ENCODE measurements at places on chromosomes 6 and 20.

GRCh38 chr6:5302220-5302946, 41.1 kb downstream of the FARS2 start:
- no peak for DNase-seq

DNA sequence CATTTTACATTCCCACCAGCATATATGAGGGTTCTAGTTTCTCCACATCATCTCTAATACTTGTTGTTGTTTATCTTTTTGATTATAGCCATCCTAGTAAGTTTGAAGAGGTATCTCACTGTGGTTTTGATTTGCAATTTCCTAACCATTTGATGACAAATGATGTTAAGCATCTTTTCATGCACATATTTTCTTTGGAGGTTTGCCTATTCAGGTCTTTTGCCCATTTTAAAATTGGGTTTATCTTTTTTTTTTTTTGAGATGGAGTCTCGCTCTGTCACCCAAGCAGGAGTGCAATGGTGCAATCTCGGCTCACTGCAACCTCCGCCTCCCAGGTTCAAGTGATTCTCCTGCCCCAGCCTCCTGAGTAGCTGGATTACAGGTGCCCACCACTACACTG, 4.0 kb downstream of the RBCK1 start:
- DNase-seq: no peak

- no peak for DNase-seq
These were observed 223.5 kb upstream of the MARCKS start for GRCh38 chr6:113633638-113634037.

DNA sequence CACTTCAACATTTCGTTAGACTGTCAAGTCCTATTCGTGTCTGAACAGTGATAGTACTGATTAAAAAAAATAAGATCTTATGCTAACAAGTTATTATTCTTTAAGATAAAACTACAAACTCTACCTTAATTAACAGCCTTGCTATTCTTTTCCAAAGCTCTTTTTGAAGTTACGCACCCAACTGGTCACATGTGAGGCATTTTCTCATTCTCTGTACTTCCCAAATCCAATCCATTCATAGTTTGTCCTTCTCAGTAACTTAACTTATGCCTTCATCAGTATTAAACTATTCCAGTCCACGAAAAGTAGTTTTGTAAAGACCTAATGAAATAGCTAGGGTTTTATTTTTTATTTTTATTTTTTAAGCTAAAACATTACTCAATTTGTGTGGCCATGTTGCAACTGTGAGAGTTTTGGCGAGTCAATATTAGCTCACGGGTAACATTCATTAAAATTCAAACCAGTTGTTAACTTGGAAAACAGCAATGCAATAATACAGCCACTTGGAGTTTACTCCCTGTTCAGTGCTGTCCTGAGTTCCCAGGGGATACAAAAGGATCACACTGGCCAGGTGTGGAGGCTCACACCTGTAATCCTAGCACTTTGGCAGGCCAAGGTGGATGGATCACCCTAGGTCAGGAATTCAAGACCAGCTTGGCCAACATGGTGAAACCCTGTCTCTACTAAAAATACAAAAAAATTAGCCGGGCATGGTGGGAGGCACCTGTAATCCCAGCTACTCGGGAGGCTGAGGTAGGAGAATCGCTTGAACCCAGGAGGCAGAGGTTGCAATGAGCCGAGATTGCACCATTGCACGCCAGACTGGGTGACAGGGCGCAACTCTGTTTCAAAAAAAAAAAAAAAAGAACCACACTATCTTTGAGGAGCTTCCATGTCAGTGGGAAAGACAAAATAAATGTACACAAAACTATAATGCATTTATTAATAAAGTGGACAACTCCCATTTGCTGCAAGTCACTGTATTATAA, 27.9 kb upstream of the EEF1A1 start:
- DNase-seq: no peak

DNA sequence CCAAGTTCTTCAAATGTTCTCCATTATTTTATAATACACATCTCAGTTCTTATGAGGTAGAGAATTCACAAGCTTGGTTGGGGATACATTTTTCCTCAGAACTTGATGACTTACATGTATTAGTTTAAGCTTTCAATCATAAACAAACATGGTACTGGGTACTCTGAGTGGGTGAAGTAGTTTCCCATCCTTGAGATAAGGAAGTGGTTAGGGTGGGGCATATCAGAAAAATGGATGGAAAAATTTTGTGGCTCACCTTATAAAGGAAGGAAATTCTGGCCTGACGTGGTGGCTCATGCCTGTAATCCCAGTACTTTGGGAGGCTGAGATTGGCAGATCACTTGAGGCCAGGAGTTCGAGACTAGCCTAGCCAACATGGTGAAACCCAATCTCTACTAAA, 52.0 kb downstream of the CD164 start:
- DNase-seq: no peak

- no peak for DNase-seq
These were observed 41.0 kb downstream of the ZMYND8 start for GRCh38 chr20:47315339-47316056.

DNA sequence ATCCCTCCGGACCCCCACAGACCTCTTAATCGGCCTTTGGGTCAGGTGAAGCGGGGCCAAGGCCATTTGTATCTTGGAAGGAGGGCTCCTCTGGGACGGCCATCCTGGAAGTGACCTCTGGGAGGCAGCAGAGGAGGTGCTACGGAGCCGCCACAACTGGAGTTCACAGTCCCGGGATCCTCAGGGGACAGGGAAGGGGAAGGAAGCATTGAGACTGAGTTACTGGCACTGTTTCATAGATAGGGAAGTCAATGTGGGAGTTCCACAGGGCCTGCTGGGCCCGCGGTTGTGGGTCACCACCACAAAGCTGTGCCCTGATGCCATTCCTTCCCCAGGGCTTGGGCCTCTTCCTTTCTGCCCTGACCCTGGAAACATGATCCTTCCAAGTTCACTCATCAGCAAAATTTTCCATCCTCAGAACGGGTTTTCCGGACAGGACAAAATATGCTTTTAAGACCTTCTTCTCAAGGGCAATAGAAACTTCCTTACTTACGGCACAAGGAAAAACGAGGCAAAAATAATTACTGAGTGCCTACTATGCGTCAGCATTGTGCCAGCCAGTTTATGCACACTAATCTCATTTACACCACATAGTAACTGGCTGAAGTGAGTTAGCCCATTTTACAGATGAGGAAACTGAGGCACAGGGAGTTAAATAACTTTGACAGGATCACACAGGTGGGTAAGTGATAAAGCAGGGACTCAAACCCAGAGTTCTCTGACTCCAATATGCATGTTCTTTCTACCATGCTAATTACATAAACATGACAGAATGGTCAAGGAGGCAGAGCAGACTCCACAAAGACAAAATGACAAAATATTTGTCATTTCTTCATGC, 143.8 kb downstream of the UNC5CL start:
- DNase-seq: no peak

DNA sequence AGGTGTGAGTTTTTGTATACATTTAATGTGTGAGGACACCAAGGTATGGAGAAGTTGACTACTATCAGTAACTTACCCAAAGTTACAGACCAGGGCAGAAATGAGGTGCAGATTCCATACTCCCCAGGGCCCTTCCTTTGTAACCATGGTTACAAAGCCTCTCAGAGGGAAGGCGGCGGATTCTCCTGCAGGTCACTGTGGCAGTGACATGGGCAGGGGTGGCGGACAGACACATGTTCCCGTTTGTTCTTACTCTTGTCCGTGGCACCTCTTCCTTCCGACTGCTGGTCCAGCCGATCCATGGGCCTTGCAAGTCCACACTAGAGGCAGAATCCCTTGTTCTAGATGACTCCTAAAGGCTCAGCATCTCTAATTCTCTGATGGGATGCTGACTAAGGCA, 43.0 kb downstream of the PDYN start:
- DNase-seq: no peak

DNA sequence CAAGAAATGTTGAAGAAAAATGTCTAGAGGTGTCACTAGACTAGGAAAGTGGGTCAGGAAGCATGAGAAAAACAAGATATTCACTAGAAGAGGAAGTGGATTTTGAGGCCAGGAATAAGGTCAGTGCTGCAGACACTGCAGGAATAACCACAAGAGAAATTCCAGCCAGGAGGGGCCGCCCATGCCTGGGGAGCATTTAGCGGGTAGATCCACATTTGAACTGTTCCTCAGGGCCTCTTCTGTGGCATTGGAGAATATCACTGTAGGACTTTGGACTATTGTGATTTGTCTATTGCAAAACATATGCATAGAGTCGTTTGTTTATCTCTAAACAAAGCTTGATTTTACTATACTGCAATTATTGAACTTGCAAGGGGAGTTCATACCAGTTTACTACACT, 49.6 kb upstream of the CCDC28A start:
- DNase-seq: no peak

DNA sequence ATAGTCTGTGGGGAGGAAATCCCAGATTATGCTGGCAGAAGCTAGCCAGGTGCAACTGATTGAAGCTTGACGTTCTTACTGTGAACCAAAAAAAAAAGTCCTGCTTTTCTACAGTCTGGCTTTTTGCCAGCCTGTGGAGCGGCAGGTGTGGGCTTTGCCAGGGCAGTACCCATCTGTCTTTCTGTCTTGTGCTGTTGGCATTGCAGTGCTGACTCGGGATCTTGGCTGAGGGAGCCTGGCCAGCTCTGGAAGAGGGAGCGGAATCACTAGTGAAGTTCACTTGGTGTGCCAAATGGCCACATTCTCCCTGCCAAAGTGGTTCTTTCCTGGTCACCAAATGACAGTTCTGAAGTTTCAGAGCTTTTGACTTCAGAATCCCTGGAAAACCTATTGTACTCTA, 5.0 kb downstream of the KIF3B start:
- DNase-seq: no peak

GRCh38 chr6:136500414-136500813, 49.8 kb downstream of the MAP7 start:
- DNase-seq: no peak

DNA sequence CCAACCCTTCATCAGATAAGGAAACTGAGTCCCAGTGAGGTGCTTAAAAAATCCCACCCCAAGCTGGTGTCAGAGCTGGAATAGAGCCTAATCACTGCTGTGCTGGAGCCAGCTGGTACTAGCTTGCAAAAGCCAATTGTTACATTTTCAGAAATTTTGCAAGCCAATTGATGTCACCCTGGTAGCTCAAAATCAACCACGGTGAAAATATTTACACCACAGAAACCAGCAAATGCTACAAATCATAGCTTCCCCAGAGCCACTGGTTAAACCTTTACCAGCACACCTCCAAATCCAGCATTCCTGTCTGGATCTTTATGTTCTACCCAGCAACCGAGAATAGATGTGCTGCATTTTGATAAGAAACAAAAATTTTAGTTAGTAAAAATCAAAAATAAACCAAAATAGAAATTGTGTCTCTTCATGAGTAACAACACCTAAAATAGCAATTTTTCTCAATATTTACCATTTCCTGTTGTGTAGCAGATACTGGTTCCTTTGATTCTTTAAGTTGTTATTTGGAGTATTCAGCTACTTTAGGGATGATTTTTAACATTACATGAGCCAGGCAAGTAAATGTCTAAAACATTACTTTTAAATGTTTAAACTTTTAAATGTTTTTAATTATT, 7.2 kb upstream of the LCA5 start:
- DNase-seq: no peak

DNA sequence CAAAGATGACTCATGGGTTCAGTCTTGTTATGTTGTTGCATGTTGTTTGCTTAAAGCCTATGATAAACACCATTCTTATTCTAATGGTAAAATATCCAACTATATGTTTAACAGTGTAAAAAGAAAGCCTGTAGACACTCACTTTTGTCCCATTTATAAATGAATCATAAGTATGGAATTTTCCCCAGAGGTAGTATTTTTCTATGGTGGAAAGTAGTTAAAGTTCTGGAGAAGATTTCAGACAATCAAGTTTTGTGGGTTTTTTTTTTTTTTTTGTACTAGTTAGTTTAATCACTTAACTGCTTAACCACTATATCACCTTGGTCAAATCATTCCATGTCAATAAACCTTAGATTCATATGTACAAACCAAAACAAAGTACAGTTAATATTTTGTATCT, 35.8 kb downstream of the PTCHD4 start:
- DNase-seq: no peak

- DNase-seq: no peak
These were observed 791 bp downstream of the ADGRG6 start for GRCh38 chr6:142302421-142303175.

GRCh38 chr6:41072836-41073202, at the start of gene NFYA:
Gene NFYA (plus strand): TSS chr6:41072974. CDS start chr6:41079090, 6,116 bp downstream.
- peak; percentile 100 for DNase-seq

DNA sequence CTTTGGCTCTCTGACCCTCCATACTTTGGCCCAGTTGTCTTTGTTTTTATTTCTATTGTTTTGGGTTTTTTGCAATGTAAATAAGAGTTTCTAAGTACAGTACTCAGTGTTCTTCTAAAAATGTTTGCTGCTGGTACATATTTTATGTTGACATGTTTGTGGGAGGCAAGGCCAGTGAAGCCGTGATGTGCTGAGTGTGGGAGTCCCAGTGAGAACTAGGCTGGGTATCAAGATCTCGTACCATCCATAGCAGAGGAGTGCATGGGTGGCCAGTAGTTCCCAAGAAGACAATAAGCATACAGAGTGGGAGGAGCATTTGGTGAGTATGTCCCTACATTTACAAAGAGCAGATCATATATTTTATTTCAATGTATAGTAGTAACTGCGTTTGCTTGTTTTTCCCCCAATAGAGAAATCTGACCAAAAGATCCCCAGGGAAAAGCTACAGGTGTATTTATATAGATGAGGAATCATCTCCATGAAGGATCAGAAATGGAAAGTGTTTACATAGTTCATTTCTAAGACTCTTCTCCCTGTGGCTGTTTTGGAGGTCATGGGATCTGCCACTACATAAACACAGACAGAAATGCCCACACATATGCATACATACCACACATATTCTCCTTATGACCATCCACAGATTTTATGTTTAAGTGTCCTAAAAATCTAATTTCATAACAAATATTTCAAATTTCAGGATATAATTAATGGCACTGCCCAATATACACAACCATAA, 285.9 kb downstream of the ALDH8A1 start:
- DNase-seq: no peak

GRCh38 chr6:81002126-81002525, 750.4 kb downstream of the TENT5A start:
- DNase-seq: no peak

DNA sequence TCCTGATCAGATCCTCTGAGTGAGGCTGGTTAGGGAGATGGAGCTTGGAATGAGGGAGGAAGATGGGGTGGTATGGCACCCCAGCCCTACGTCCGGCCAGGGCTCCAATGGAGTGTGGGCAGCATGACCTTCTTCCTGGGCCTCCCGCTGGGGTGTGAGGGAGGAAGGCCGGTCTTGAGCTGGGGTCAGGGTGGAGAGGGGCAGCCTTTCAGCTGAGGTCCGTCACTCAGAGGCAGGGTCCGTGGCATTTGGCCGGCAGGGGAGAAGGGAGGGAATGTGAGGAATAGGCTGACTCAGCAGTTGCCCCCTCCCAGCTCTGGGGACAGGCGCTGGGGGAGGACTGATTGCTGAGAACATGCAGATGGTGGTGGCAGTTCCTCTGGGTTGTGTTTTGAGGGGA, 25.5 kb upstream of the VEGFA start:
- DNase-seq: no peak

- no peak for DNase-seq
These were observed 164.6 kb downstream of the MTFR2 start for GRCh38 chr6:136085370-136086115.

- DNase-seq: no peak
These were observed 1005.8 kb upstream of the ADGRB3 start for GRCh38 chr6:67629258-67629657.
